ENCODE measurements at places on chromosomes 3 and 15. TPM values are rescaled to one million over a fixed set of nuclear protein-coding genes. Genes with fewer than 3 reads are reported as not detected.

- peak overlapping the region; percentile 82 for H3K27ac ChIP-seq
- H3K4me1 ChIP-seq = peaks cover 58% of the 10 kb centered on the region
- no peaks in the 10 kb centered on the region for H3K27me3 ChIP-seq
- H3K36me3 ChIP-seq = peaks cover 8% of the 10 kb centered on the region
These were observed 37.2 kb downstream of the IDH2 start for GRCh38 chr15:90064911-90065681.

- no peaks in the 10 kb centered on the region for H3K36me3 ChIP-seq
- no peak for DNase-seq
- H3K27me3 ChIP-seq = no peaks in the 10 kb centered on the region
- H3K4me1 ChIP-seq = peaks cover 8% of the 10 kb centered on the region
- H3K4me3 ChIP-seq = no peak overlapping the region
These were observed 63.6 kb downstream of the LINGO1 start for GRCh38 chr15:77568973-77569728.

- H3K27ac ChIP-seq = no peak overlapping the region
- H3K36me3 ChIP-seq = no peaks in the 10 kb centered on the region
- peaks cover 25% of the 10 kb centered on the region for H3K27me3 ChIP-seq
- DNase-seq = no peak
- H3K4me3 ChIP-seq = no peak overlapping the region
- no peaks in the 10 kb centered on the region for H3K4me1 ChIP-seq
These were observed 72.5 kb upstream of the SLC6A11 start for GRCh38 chr3:10743366-10744097.

DNA sequence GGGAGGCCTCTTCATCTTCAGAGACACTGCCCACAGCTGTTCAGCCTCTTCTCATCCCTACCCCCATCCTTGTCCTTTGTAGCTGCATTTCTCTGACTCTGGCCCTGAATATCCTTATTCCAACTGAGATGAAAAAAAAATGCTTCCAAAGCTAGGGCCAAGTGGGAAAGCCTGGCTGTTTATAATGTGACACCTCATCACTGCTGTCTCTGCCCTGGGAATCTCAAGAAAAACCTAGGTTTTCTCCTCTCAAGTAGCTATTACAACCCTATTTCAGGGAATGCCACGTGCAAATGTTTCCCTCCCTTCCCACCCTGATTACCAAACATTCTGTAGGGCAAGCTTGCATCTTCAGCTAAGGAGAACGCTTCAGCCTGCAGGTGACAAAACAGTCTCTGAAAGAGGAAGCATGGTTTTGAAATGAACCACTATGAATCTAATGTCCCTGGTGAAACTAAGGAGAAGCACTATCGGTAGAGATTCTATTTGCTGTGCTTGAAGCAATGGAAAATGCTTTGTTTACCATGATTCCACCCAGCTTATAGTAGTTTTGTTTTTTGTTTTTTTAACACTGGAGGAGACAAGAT is 65.4 kb downstream of the USF3 start:
- no peak for DNase-seq
- H3K27me3 ChIP-seq = no peaks in the 10 kb centered on the region
- peaks cover 10% of the 10 kb centered on the region for H3K4me1 ChIP-seq
- peak overlapping the region; percentile 66 for H3K27ac ChIP-seq
- H3K4me3 ChIP-seq = no peak overlapping the region

Gene ATP10A
- total RNA-seq = 10.0 TPM

DNA sequence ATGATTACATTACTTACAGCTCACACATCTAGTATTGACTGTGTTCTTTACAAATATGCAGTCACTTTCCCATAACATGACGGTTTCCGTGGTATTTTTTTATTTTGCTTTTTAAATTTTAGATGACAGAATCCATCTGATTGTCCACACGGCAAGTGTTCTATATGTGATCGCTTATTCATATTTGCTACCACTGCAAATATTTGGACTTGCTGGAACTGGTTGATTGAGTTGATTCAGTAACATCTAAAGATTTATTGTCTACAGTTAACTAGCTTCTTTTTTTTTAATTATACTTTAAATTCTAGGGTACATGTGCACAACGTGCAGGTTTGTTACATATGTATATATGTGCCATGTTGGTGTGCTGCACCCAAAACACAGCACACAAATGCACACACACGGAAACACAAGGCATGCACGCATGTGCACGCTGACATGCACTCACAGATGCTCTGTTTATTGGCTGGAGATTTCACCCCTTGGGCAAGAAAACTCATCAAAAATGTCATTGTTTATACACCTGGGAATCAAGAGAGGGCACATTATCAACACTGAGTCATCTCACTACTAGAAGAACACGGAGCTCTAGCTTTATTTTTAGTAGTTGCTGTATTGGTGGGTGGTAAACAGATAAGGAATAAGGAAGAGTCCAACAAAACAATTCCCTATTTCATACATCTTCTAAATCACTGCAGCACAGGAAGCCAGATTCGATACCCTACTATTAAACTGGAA is 16.4 kb downstream of the ARRDC4 start:
- no peak overlapping the region for H3K4me3 ChIP-seq

DNA sequence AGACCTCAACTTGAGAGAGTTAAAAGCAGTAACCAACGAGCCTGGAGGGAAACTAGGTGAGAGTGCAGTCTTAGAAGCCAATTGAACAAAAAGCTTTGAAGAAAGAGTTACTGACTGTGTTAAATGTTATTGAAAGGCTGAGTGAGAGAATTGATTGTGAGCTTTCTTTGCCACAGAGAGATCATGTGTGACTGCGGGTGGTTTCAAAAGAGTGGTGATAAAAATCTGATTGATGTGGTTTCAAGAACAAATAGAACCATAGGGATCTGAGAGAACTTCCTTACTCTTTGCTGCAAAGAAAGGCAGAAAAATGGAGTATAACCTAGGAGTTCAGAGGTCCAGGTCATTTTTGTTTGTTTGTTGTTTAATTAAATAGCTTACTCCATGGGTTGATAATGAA is 759.9 kb upstream of the ALCAM start:
- no peaks in the 10 kb centered on the region for H3K36me3 ChIP-seq
- no peaks in the 10 kb centered on the region for H3K4me1 ChIP-seq
- H3K4me3 ChIP-seq = no peak overlapping the region
- DNase-seq = no peak
- H3K27me3 ChIP-seq = no peaks in the 10 kb centered on the region

Gene TRPM1
- not detected for total RNA-seq

Gene GP5
- not detected for total RNA-seq

Gene SLC28A1
- total RNA-seq = not detected

GRCh38 chr3:108629974-108630373 is 40.5 kb downstream of the DZIP3 start:
- H3K27me3 ChIP-seq = no peaks in the 10 kb centered on the region
- H3K4me3 ChIP-seq = no peak overlapping the region
- no peak overlapping the region for H3K27ac ChIP-seq
- no peak for DNase-seq
- H3K36me3 ChIP-seq = no peaks in the 10 kb centered on the region
- H3K4me1 ChIP-seq = no peaks in the 10 kb centered on the region

Gene MYO5C
- 151 TPM for total RNA-seq

- no peaks in the 10 kb centered on the region for H3K36me3 ChIP-seq
- H3K27ac ChIP-seq = no peak overlapping the region
- no peak overlapping the region for H3K4me3 ChIP-seq
- no peaks in the 10 kb centered on the region for H3K4me1 ChIP-seq
These were observed 262.0 kb upstream of the UMPS start for GRCh38 chr3:124467980-124468902.

DNA sequence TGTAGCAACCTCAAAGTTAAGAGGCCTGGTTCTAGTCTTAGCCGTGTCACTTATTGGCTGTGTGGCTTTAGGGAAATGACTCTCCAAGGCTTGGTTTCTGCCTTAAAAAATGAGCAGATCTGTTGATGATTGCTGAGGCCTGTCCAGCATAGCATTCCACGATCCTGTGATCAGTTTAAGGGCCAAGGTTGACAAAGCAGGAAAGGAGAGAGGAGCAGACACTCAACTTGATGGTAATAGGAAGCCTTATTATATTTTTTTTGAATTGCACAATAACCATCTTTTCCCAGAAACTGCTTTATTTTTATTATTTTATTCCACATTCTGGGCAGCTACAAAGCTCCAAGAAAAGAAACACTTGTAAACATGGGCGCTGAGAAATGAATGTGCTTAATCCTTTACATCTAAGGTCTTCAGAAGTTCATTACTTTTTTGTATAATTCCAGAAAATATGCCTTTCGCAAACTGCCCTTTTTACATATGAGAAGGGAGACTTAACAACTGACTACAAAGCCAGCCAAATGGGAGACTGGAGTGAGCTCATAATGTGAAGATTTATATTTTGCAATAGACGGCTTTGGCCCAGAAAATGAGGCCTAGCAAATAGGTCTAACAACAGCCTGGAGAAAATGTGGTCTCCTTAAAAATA is 241.0 kb downstream of the ATP8B4 start:
- peak overlapping the region; percentile 88 for H3K27ac ChIP-seq
- H3K27me3 ChIP-seq = no peaks in the 10 kb centered on the region
- no peak overlapping the region for H3K4me3 ChIP-seq

Gene SERINC4
- total RNA-seq = not detected

DNA sequence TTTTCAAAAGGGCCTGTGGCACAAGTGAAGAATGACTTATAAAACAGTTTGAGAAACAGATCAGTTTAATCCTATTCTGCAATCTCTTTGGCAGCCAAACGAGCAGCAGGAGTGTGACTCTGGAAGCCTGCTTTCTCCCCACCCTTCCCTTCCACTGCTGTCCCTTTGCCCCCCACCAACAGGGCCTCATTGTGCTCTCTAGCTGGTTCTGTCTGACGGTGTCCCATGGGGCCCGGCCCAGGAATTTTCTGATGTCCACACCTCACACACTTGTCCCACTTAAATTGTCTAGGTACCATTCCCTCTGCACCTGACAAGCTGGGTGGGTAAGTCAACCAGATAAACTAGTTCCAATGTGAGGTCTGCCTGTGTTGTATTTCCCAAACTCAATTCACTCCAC is 16.4 kb downstream of the SLCO2A1 start:
- H3K4me1 ChIP-seq = no peaks in the 10 kb centered on the region
- no peak overlapping the region for H3K4me3 ChIP-seq
- H3K27ac ChIP-seq = no peak overlapping the region
- no peaks in the 10 kb centered on the region for H3K36me3 ChIP-seq
- no peak for DNase-seq

DNA sequence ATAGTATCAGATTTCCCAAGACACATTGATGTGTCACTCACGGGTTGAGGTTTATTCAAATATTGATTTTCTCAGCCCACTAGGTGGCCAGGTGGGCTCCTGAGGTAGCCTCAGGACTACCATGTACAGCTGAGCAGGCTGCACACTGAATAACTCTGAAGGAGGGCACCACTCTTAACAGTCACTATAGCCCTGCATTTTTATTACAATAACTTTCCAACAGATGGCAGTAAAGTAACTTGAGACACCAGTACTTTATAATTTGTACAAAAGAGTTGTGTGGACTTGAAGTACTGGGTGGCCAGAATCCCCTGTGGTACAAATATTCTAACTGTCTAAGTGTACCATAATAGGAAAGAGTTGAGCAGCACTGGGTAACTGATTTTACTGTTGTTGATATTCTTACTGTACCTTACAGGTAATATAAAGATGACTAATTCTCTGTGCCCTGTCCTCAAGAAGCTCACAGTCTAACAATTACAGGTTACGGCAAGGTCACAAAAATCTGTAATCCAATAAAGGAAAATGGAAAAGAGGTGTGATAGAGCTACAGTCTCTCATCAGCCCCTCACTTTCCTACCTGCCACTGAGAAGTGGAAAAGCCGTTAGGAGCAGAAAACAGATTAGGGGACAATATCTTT is 76.0 kb downstream of the ETFA start:
- H3K4me1 ChIP-seq = no peaks in the 10 kb centered on the region
- H3K36me3 ChIP-seq = peaks cover 5% of the 10 kb centered on the region
- no peaks in the 10 kb centered on the region for H3K27me3 ChIP-seq
- DNase-seq = no peak
- no peak overlapping the region for H3K4me3 ChIP-seq

DNA sequence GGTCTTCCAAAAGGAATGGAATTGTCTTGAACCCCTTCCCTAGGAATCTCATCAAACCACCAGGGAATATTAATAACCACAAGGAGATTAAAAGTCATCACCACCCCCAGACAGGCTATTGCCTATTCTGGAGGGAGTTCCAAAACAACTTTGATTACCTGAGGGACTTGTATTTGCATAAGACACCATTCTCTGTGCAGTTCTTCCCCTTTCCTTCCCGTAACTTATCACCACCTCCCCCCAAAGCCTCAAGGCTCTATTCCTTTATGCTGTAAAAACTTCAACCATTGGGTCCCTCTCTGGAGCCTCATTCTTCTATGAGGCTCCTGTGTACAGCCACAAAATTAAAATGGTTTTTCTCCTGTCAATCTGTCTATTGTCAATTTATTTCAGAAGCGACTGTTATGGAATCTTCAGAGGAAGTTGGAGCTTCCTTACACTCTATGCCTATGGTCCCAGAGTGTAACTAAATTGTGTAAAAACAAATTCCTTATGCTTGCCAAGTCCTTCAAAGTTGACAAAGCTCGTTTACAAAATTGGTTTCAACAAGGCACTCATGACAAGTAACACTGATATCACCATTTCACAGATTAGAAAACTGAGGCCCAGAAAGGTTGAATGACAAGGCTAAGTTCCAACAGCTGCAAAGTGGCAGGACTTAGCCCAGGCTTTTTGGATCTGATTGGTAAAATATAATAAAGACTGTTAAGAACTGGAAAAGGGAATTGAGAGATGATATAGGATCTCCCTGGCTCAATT is 68.3 kb upstream of the HERC1 start:
- no peak overlapping the region for H3K4me3 ChIP-seq
- no peak for DNase-seq
- no peaks in the 10 kb centered on the region for H3K36me3 ChIP-seq
- no peak overlapping the region for H3K27ac ChIP-seq
- no peaks in the 10 kb centered on the region for H3K4me1 ChIP-seq

Gene SAMMSON
- total RNA-seq = not detected

- no peak overlapping the region for H3K4me3 ChIP-seq
- peaks cover 4% of the 10 kb centered on the region for H3K4me1 ChIP-seq
- no peak overlapping the region for H3K27ac ChIP-seq
- no peaks in the 10 kb centered on the region for H3K36me3 ChIP-seq
These were observed 35.0 kb downstream of the TM4SF4 start for GRCh38 chr3:149509526-149509925.

DNA sequence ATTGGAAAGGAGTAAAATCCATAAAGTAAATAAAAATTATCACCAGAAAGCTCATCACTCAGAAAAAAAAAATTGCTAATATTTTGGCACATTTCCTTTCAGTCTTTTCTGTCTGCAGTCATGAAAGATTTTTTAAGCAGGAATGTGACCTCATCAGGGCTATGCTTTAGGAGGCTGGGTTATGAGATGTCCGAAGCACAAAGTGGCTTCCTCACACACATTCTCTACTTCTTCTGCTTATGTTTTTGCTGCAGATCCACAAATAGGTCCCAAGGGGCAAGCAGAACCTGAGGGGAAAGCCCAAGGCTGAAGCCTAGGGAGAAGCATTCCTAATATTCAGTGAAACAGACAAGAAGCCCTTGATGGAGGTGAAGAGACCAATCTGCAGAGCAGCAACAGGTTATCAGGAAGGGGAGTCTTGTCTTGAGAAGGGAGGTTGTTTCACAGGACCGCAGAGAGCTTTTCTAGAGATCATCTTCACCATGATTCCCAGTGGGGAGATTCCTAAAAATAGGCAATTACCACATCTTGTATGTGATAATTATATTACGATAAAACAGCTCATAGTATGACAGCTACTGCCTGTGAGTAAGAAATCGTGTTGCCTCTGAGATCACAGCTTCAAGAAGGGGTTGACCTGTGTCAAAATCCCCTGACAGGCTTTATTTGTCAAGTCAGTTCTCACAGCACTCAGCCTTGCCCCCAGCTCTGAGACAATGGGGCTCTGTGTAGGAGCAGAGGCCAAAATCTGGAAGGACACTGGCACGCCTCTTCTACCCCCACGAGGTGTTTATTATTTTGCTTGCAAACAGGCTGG is 60.5 kb downstream of the IGF2BP2 start:
- H3K36me3 ChIP-seq = no peaks in the 10 kb centered on the region
- H3K27me3 ChIP-seq = no peaks in the 10 kb centered on the region
- peaks cover 10% of the 10 kb centered on the region for H3K4me1 ChIP-seq
- H3K27ac ChIP-seq = peak overlapping the region; percentile 2

Gene ROPN1
- 3.0 TPM for total RNA-seq

Data from transverse colon (tissue), 4 donors.